ENCODE measurements at places on chromosomes 16 and 17.

- DNase-seq = no peak
These were observed 293.1 kb downstream of the HS3ST3B1 start for GRCh38 chr17:14593956-14594355.

- DNase-seq = no peak
These were observed 39.0 kb downstream of the PRKCB start for GRCh38 chr16:23874613-23875294.

DNA sequence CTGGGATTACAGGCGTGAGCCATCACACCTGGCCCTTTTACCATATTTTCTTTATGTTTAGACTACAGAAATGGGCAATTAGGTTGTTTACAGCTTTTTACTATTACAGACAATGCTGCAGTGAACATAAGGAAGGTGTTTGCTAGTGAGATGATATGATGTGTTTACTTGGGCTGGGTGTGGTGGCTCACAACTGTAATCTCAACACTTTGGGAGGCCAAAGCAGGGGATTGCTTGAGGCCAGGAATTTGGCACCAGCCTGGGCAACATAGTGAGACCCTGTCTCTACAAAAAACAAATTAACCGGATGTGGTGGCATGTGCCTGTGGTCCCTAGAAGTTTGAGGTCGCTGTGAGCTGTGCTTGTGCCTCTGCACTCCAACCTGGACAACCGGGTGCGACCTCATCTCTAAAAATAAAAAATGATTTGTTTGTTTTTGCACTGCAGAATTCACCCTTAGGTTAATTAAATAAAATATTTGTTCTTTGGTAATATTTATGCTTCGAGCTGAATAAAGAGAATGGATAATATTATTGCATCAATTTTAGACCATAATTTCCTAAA, 15.0 kb downstream of the PAFAH1B1 start:
- DNase-seq = no peak

- DNase-seq = no peak
These were observed 126.0 kb upstream of the SDK2 start for GRCh38 chr17:73770115-73770848.

DNA sequence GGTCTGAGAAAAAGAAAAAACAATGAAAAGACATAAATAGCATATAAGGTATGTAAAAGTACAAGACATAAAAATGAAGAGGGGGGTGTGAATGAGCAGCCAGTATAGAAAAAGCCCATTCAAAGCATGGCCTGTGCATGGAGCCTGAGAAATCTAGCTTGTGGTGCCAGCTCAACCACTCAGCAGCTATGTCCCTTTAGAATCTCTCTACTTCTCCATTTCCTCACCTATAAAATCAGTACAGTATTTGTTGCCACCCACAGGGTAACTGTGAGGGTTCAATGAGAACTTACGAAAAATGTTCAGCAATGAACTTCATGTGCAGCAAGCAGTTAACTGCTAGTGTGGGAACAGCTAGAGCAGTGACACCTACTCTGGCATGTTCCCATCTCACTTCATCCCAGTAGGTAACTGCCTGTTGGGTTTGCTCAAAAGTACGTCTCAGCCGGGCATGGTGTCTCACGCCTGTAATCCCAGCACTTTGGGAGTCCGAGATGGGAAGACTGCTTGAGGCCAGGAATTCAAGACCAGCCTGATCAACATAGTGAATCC, 15.3 kb downstream of the CYTH1 start:
- no peak for DNase-seq

- no peak for DNase-seq
These were observed 729 bp downstream of the DDX28 start for GRCh38 chr16:68022278-68022727.

DNA sequence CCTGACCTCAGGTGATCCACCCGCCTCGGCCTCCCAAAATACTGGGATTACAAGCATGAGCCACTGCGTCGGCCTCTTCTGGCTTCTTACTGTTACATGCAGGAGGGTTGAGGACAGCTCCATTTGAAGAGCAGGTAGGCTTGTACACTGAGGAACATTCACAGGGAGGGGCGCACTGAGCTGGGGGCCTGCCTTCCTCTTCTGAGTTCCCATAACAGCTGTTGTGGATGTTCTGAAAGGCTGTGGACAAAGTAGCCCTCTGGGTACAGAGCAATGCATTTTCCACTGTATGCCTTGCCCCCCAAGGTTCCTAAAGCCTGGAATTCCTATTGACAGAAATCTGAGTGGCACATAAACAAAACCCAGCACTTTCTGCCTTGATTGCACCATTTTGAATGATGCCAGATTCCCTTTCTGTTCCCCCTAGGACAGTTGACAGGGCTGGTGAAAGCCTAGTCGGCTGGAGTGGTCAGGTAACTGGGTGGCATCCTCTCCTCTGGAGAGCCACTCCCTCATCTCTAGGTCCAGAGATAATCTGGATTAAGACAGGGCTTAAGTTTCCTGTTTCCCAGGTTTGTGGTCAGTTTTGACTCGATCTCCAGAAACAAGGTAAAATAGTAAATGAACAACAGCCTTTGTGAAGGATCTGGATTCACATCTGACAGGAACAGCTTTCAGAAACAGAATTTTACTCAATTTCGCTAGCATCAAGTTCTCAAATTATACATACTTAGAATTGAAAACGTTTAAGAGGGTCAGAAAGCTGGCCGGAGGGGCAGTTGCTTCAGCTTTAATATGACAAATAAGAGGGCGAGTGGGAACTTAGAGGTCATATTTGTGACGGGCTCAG, 1.3 kb upstream of the CDK5R1 start:
- DNase-seq = no peak

GRCh38 chr17:27264068-27264812, 29.7 kb upstream of the WSB1 start:
- no peak for DNase-seq

- DNase-seq = no peak
These were observed 7.1 kb downstream of the ITGAD start for GRCh38 chr16:31400191-31400590.

GRCh38 chr16:19378511-19378910, 39.2 kb upstream of the TMC5 start:
- no peak for DNase-seq
